HAP-1 (cell line): ENCODE measurements at places on chromosomes 1 and 21.

GRCh38 chr1:70327306-70328076, 27.0 kb downstream of the ANKRD13C start:
- DNase-seq = no peak

DNA sequence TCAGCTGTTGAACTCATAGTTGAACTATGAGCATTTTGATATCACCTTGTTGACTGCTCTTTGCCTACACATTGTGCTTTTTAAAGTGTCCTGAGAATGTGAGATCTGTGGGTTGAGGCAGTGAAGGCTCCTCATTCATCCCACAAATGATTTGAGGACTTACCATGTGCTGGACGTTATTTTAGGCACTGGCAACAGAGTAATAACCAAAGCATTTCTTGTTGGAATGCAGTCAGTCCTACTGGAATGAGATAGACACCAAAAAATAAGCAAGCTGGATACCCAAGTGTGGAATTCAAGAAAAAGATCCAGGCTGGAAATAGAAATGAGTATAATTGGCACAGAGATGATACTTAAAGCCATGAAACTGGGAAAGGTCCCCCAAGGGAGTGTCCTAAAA, 73.4 kb downstream of the ZP4 start:
- DNase-seq = no peak

GRCh38 chr1:198575798-198576641, 35.5 kb upstream of the ATP6V1G3 start:
- no peak for DNase-seq

GRCh38 chr1:214523124-214523824, 28.1 kb downstream of the PTPN14 start:
- no peak for DNase-seq

- no peak for DNase-seq
Observed at GRCh38 chr21:33315946-33316710, 8.6 kb upstream of the IFNAR1 start.
